Dermis blood vessel endothelial cell (primary cell): ENCODE measurements at places on chromosomes 1 and 21.

- no peak for DNase-seq
These were observed 7.0 kb downstream of the GPR37L1 start for GRCh38 chr1:202129453-202130296.

DNA sequence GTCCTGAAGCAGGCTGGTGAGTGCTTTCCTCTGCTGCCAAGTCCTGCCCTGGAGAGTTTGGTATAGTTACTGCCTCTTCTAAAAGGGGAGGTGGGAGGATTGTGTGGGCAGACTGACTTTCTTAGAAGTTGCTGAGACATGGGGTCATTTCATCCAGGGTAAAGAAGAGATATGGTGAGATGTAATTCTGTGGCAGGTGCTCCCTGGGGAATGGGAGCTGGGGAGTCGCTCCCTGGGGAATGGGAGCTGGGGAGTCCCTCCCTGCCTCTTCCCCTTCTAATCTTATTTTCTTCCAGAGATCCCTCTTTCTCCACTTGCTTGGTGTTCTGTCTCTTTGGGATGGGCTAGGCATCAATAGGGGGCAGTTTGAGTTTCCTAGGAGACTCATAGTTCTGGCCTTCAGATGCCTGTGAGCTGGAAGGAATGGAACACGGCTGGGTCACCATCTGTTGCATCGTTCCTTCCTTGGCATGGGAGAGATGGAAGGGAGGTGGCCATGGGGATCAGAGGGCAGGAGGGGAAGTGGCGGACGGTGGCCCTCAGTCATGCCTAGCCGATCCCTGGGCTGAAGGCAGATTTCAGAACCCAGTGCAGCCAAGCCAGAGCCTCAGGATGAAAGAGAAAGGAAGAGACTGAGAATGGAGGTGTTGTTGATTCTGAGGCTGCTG is 59.0 kb downstream of the NFASC start:
- no peak for DNase-seq

DNA sequence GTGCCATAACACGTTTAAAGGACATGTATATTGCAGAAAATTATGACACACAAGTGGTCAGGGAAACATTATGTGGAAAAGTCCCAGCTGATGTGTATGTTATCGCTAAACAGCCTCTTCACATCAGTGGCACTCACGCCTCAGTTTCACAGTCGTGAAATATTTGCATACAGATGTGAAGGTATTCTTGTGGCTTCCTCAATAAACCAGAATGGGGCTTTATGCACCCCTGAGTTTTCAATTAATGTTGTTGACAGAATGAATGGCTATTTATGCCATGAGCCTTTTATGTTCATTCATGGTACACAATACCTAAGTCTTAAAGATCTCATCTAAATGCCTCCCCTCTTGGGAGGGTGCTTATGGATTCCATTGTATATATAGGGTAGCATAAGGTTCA is 202.1 kb upstream of the ADGRL2 start:
- DNase-seq: no peak

- DNase-seq: no peak
These were observed 178.2 kb upstream of the CAMK1G start for GRCh38 chr1:209405183-209405814.
